BE2C (cell line): ENCODE measurements at places on chromosomes 13 and 19.
A peak's percentile ranks its signal among the peaks of the same experiment; 100 is the strongest.

DNA sequence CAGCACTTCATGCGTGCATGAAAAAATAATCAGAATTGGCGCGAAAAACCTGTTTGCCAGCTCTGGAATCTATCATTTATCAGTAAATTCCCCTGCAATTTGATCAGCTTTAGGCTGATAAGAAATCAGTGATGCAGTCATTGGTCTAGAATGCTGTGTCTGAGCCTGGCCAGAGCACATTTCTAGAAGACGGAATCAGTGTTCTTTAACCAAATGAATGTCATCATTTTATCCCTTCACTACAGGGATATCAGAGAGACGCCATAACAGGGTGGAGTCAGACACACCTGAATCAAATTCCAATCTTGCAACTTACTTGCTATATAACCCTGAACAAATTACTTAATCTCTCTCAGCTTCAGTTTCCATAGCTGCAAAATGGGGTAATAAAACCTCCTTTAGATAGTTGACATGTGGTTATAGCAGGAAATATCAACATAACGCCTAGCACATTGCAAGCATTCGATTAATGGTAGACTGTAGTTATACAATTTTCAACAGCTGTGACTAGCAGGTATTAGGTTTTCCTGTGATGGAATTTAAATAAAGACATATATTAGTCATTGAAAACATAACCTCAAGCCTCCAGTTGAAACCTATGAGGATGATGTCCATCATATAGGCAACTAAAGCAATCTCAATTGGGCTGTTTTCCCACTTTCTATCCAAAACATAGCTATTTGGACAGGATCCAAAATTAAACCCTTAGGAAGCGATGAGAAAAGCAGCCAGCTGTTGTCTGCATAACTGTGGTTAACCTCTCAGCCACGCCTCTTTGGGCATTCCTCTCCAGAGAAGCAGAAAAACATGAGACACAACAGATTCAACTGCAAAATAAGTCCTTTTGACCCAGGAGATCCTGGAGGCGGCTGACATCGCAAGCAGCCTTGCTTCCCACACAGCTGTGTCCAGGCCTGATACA is 51.6 kb upstream of the UBL3 start:
- peak; percentile 32 for DNase-seq

DNA sequence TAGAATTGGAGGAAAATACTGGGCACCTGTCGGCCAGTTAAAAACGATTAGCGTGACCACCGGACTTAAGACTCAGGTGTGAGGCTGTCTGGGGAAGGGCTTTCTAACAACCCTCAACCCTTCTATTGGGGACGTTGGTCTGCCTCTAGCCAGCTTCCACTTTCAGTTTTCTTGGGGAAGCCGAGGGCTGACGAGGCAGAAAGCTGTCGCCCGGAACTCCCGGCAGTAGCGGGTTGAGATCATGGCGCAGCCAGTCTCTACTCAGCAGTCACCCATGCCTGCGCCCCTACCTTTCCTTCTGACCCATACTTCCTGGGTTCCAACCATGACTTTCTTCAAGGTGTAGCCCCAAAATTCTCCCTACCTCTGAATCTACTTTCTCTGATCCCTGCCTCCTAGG is 1424.1 kb downstream of the SLITRK1 start:
- DNase-seq = no peak

GRCh38 chr13:42255886-42256285 is 16.1 kb upstream of the AKAP11 start:
- no peak for DNase-seq

GRCh38 chr13:39952249-39953233 is 297.1 kb downstream of the COG6 start:
- DNase-seq = no peak

DNA sequence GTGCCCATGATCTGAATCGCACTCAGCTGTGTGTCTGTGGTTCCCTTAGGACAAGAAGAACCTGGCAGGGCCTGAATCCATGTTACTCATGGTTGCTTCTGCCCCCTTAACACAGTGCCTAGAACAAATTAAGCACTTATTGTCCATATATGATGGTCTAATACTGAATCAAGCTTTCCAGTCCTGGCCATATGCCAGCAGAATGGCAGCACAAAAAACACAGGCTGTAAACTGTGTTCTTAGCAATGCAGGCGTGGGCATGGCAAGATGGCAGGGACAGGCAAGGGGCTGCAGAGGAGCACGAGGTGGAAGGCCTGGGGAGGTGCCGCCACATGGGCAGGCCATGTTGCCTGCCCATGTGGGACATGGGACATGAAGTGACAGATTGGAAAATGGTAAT is 68.2 kb downstream of the LATS2 start:
- no peak for DNase-seq

DNA sequence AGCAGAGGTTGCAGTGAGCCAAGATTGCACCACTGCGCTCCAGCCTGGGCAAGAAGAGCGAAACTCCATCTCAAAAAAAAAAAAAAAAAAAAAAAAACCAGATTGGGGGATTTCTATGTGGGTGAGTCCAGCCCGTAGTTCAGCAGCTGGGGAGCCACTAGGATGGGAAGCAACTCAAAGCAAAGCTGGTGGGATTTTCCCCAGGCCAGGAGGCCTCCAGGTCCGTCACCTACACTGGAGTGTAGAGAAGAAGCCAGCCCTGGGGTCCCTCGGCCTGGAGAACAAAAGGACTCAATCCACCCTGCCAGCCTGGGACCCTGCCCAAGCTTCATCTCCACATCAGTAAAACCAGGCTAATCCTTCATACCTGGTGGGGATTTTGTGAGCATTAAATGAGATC is 121.3 kb upstream of the CACNA1A start:
- DNase-seq = no peak

DNA sequence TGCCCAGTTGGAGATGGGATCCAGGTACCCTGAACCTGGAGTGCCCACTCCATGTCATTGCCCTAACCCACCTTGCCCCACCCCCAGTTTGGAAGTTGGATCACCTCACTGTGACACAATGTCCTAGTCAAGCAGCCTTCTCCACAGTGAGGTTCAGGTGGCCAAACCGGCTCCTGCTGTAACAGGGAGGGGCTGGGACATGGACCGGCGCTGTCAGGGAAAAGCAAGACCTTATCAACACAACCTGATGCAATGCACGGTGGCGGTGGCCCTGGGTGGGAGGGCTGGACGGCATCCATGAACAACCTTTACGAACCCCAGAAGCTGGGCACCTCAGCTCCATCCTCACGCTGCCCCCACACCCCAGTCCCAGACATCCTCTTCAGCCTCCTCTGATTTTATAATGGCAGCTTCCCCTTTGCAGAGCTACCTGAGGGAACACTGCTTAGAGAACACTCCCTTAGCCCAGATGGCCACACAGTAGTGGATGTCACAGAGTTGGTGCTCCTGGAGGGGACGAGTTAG is 1.6 kb upstream of the KRTDAP start:
- no peak for DNase-seq

- no peak for DNase-seq
Measured at GRCh38 chr13:108383667-108384066, 114.1 kb downstream of the TNFSF13B start.

GRCh38 chr19:55451163-55451964 is 8.3 kb upstream of the SHISA7 start:
- no peak for DNase-seq

- no peak for DNase-seq
Measured at GRCh38 chr13:68588623-68589022, 1358.5 kb upstream of the PCDH9 start.

DNA sequence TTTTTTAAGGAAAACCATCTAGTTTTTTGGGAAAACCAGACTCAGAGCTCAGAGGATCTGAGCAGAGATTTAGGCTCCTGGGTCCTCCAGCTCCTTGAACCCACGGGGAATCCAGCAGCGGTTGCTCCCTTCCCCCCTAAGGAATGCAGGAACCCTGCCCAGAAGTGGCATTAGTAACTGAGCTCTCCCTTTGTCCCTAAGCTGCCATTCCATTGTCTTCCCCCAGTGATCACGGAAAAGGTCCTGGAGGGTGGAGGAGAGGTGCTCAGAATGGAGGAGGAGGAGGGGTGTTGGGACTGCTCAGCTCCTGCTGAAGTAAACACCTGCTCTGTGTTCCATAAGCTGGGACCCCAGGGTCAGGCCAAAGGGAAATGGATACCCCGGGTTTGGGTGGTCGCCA is 16.8 kb upstream of the OR1M1 start:
- DNase-seq = no peak

DNA sequence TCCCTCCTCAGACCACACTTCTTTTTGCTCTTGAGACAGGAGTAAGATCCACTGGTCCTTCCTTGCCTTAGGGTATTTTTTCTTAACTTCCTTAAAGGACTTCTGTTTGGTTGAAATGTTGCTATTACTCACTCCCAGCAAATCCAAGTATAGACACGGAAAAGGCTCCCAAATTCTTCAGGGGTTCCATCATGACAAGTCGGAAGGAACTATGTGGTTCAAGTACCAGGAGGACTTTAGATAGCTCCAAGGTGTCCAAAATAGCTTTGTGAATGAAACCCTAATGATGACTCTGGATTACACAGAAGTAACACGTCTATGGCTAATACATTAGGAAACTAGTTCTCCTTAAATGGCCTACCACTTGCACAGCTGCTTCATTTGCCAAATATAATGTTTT is 238.7 kb downstream of the KCTD12 start:
- no peak for DNase-seq

DNA sequence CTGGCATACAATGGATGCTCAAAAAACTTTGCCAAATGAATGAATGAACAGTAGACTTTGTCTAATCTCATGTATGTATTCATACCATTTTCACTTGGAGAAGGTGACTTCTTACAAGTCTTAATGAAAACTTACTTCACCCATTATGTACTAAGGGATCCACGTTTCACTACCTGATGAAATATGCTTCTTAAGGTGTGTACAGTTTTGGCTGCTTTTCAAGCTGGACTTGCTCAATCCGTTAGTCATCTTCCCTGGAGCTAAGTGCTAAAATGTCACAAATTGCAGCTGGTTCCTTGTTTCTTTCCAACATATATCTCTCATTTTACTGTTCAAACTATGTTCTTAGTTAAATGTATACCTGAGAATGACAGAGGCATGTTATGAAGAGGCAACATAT is 4.2 kb upstream of the CCNA1 start:
- DNase-seq = no peak

DNA sequence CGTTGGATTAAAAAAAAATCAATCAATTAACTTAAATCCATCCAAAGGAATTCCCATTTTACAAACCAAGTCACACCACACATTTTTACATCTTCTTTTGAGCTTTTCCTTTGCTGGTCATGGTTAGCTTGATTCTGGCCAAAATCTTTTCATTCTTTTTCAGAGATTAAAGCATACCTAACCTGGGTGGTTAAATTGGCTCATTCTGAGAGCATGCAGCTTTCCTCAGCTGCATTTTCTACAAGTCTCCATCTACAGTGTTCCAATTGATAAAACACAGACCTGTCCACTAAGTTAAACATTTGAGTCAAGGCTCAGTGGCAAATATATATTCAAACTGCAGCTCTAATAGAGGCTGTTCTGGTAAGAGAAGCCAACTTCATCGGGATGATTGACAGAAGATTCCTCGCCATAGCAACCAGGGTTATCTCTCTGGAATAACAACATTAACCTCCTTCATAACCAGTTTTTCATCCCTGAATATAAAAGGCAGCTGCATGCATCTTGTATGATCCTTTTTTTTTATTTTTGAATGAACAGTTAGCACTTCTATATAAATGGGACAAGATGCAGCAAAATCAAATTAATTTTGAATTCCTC is 106.2 kb downstream of the DNAJC15 start:
- DNase-seq = peak; percentile 50

DNA sequence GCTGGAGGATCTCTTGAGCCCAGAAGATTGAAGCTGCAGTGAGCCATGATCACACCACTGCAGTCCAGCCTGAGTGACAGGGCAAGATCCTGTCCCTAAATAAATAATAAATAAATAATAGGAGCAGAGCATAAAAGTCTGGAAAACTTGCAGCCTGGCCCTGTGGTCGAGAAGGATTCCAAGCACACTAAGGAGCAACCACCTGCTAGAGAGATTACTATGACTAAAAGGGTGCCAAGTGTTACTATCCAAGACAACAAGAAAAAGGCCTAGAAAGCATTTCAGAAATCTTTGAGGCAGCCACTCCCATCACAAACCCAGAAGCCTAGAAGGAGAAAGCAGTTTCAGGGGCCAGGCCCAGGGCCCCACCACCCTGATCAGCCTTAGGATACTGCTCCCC is 46.1 kb downstream of the LHFPL6 start:
- DNase-seq = no peak

- DNase-seq = no peak
Measured at GRCh38 chr13:52034616-52035226, 10.2 kb downstream of the UTP14C start.

GRCh38 chr13:25915840-25916518 is 135.8 kb downstream of the SHISA2 start:
- DNase-seq = no peak

DNA sequence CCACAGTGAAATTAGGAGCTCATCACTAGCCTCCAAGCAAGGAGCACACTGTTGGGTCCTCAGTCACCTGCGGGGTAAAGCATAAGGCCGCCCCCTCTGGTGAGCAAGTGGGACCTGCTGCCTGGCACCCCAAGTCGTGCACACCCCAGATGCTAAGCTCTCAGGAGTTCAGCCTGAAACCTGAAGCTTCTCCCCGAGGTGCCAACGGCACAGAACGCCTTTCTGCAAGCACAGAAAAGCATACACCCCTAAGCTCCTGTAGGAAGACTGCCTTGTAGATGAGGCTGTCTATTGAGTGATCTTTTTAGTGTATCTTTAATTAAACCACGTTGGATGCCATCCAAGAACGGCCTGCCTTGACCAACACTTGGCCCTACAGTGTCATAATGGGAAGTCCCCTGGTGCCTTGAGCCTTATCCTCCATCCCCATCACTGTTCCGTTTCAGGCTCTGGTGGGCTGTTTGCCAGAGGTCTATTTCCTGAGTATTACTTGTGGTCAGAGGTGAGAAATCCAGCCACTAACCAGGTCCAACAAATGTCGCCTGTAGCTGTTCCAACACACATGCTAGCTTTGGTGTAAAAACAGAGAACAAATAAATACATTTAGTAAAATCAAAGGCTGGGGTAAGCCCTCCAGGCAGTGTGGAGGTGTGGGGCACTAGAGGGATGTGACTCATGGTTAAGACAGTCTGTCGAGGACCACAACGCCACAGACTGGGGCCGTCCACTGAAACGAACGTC is 44.8 kb downstream of the C13orf42 start:
- DNase-seq = no peak
